Femur (tissue), 1 donor: ENCODE measurements at places on chromosomes 7 and 10.
A peak's percentile ranks its signal among the peaks of the same experiment; 100 is the strongest.

DNA sequence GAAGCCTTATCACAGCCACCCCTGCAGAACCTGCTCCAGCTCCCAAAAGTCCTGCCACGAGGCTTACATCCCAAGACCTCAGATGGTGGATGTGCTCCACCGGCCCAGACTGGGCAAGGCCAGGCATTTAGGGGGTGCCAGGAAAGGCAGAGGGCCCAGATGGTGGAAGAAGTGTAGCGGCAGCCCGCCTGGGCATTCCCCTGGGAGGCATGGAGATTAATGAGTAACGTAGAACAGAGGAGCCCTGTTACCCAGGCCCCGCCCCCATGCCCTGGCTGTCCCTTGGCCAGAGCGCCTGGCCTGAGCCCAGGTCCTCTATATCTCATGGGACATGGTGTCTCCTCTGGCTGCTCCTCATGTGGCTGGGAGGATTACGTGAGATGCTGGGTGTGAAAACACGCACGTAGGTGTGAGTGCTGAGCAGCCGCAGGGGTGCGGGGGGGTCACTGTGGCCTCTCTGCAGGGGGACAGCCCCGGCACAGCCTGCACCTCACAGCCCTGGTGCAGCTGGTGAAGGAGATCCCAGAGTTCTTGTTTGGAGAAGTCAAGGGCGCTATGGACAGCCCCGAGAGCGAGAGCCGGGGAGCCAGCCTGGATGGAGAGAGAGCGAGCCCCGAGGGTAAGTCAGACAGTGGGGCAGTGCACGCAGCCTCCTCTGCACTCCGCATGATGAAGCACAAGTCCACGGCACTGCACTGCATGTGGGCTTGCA, 52.9 kb downstream of the ZNF467 start:
- no peak for DNase-seq

GRCh38 chr10:71468363-71469094, 71.8 kb downstream of the CDH23 start:
- DNase-seq: no peak

- DNase-seq: no peak
Observed at GRCh38 chr7:127732306-127732705, 80.3 kb downstream of the SND1 start.

DNA sequence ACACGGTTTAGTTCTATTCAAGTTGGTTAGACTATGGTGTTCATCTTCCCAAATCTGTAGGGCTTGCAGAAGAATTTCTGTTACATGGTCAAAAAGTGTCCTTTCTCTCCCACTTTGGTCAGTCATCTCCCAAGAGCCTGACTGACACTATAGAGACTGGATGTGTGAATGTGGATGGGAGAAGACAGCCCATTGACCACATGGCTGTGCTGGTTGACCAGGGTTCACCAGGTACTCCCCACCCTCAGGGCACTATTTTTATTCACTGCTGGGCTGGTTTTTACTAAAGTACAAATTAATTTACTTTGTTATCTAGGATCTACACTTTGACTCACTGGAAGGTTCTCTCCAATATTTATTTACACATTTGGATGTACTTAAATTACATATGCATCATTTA, 2.3 kb downstream of the ZNF804B start:
- DNase-seq: no peak

DNA sequence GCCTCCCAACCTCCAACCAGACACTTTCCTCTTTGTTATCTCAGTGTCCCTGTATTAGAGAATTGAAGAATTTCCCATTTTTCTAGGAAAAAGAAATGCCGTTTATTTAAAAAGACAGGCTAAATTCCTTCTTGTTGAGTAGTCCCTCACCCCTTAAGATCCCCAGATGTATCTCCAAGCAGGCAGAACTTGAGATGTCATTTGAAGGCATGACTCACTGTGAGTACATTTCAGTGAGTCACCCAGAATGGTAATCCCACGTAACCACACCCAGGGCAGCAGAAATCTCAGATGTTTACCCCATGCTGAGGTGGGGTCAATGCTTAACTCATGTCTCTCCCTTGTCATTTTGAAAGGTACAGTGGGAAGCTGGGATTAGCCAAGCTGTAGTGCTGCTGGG, 4.4 kb downstream of the ZNF655 start:
- DNase-seq: no peak

DNA sequence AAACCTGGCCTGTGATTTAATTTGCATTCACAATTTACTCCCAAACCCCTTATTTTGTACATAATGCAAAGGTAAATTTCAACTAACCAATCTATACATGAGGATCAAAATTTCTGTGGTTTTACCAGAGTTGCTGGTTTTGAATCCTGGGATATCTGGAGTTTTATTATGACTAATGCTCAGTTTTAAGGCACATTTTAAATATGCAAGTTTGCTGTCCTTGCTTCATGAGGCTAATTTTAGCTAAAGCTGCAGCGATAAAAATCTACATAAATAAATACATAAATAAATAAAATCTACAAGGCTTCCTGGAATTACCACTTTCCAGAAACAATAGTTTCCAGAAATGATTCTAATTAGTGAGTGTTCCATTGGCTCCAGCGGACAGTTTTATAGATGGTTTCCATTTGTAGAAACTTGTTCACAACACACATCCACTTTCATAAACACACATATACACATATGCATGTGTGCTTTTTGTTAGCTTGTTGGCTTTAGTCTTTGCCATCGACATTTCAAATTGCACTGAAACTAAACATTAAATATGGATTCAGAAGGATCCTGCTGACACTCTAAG, 339.5 kb upstream of the NRP1 start:
- DNase-seq: no peak

- DNase-seq: no peak
Observed at GRCh38 chr10:11522821-11523245, 88.6 kb downstream of the USP6NL start.

DNA sequence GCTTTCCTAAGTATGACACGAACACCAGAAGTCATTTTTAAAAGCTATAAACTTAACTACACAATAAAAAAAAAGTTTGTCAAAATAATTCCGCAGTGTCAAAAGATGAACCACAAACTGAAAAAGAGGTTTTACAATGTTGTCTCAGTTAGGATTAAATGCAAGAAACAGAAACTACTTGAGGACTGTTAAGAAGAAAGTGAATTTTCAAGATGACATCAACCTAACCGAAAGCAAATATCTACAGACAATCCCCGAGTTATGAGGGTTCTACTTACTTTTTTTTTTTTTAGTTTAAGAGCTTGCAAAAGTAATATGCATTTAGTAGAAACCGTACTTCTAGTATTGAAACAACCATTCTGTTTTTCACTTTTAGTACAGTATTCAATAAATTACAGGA, 62.3 kb downstream of the TFPI2 start:
- no peak for DNase-seq

GRCh38 chr10:113097036-113097435, 147.0 kb downstream of the TCF7L2 start:
- no peak for DNase-seq

GRCh38 chr10:35223016-35223415, 96.4 kb downstream of the CREM start:
- no peak for DNase-seq

DNA sequence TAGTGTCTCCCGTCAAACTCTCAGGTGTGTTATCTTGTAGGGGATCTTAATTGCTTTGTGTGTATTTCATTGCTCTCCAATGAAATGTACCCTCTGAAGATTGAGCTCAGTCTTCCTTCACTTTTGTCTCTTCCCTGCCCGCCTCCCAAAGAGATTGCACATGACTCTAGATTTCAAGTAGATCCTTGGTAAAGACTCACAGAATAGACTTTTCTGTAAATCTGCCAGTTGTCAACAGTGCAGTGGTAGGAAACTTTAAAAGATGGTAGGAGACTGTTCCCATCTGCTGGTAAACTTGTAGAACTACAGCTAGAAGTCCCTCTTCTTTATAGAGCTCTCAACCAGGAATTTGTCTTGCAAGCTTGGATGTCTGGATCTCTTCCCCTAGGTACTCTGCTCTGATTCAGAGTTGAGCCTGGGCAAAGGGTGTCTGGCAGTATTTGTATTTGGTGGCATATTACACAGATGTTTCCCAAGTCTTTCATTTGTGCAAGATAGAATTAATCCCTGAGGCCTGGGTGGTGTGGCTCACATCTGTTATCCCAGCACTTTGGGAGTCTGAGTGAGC, 9.6 kb downstream of the CCL26 start:
- DNase-seq: no peak

DNA sequence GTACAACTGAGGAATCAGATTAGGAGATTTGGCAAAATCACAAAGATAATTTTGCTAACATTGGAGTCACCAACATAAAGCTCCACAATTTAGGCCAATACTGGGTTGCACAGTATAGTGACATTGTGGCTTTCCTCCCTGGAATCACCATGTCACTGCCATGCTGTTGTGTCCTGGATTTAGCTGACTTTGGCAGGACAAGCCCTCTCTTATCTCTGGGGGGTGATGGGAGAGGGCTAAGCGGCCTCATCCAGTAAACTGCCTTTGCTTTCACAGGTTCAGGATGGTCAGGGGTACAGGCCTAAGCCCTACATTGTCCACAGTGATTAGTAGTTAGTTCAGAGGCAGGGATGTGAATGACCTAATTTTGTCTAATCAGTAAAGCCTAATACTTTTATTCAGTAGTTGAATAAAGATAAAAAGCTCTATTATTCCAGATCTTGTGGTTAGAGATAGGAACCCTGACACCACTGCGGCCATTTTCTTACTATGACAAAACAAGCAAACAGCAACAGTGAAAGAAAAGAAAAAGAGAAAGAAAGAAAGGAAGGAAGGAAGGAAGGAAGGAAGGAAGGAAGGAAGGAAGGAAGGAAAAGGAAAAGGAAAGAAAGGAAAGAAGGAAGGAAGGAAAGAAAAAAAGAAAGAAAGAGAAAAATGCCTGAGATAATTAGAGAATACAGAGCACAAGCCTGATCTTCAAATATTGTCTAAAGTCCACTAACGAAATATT, 140.1 kb downstream of the ETV1 start:
- no peak for DNase-seq

- no peak for DNase-seq
Observed at GRCh38 chr10:77099136-77099535, 538.5 kb downstream of the KCNMA1 start.

GRCh38 chr7:48420206-48420605, 248.9 kb downstream of the ABCA13 start:
- no peak for DNase-seq

- DNase-seq: no peak
Observed at GRCh38 chr7:11294965-11295364, 321.3 kb downstream of the PHF14 start.

DNA sequence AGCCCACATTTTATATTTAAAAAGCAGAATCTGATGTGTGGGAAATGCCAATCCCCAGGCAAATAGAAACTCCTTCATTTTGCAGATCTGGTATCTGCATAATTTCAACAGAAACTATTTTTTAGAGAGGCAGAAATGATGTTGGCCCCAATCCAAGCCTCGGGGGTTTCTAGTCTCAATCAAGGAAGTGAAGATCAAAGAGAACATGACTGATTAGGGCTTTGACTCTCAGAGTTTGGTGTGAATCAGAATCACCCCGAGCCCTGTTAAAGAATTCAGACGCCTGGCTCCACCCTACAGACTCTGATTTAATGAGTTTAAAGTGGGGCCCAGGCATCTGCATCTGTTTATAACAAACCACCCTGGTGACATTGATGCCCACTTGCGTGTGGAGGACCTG, 36.7 kb upstream of the UBE2H start:
- no peak for DNase-seq

- DNase-seq: no peak
Observed at GRCh38 chr7:50166997-50167965, 74.2 kb upstream of the ZPBP start.

DNA sequence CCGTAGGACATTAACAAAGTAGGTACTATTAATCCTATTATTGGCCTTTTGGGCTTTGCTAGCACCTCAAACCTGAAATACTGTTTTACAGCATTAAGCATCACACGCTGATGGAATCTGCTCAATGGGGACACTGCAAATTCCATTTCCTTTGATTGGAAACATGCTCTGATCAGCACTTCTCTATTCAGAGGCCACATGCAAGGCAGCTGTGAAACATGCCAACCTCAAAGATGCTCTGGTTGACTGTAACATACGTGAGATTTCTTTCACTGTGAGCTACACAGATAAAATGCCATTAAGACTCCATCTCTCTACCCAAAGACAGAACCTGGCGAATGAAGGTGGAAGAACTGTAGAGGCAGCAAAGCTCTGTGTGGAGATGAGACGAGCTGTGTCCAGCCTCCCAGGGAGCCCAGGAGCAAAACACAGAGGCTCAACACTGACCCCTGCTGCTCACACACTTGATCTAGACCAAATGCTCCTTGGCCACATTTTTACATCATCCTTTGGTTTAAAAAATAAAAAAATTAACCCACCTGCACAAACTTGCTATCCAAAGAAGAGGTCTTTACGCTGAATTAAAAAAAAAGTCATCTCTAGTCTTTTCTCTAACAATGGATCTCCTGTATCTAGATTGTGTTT, 8.0 kb downstream of the RSU1 start:
- DNase-seq: no peak

- no peak for DNase-seq
Observed at GRCh38 chr10:30709229-30709628, 79.7 kb upstream of the LYZL2 start.

DNA sequence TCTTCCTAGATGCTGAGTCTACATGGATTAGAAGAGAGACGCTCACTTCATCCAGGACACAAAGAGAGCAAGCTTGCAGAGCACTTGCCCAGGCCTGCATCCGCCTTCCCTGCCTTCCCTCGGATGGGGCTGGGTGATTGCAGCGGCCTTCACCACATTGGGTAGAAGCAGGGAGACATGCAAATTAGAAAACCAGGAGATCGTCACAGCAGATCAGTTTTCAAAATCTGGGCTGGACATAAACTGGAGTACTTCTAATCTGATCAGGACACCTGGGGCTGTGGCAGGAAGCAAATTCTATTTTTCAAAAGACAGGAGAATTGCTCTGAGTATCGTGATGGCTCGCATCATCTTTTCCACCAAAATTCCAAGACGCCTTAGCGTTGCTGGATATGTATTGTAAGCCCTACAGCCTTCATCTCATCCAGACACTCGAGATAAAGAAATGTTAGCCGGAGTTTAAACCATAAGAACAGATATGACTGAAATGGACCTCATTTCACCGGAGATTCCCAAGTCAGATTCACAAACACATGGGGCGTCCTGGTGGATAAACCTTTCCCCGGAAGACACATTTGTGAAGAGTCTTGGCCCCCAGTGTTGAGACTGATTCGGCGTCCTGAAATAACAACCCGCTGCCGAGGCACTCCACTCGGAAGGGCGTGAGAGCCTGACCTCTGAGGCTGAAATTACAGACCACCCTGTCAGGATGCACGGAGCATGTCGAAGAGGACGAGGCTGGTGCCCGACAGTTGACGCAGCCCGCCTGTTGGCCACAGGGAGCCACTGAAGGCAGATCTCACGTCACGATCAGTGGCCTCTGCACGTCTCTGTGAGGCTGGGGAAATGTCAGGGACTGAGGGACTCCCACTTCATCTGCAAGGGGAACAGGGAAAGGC, 91.2 kb upstream of the PARD3 start:
- DNase-seq: peak; percentile 68

GRCh38 chr7:37245590-37245989, 203.1 kb downstream of the ELMO1 start:
- DNase-seq: no peak

DNA sequence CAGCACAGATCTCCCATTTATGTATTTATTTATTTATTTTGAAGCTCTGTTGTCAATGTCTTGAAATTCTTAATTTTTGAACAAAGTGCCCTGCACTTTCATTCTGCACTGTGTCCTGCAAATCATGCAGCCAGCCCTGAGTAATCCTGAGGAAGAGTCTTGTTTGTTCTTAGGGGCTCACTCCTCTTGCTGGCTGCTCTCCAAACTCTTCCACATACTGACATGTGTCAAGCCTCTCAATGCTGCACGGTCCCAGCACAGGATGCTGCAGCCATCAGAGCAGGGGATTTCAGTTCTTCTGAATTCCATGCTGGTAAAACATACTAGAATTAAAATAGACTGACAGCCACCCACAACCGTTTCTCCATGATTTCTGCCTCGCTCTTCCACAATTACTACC, 207.2 kb downstream of the PARD3 start:
- DNase-seq: no peak
